NCI-H345 (cell line): ENCODE measurements at places on chromosomes 1 and 21.
A peak's percentile ranks its signal among the peaks of the same experiment; 100 is the strongest.

GRCh38 chr1:158155673-158156072 lies 25.0 kb upstream of the CD1D start:
- no peak for DNase-seq

DNA sequence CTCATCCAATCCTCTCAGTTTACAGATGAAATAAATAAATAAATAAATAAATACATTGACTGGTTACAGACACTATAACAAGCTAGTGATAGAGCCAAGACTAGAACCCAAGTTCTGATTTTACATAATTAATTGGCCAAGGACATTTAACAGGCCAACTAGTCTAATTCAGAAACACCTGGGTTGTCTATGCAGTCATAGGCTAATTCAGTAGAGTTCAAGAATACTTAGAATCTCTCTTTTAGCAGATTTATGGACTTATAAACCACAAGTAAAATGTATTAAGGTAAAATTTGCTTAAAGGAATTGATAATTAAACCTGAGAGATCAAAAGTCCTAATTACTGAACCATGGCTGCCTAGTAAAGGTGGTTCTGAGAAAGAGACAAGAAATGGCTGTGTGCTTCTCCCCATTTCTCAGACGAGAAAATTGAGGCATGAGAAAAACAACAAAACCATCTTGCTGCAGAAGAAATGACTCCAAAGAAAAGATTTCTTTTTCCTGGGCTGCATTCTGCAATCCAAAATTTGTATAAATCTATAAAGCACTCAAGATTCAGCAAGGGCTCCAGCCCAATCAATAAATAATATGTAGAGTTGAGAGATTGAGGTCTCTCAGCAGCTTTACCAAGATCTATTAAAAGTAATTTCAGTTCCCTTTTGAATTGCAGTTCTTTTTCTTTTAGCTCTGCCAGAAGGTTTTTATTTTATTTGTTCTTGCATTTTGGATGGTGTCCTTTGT lies 98.3 kb downstream of the DUSP10 start:
- no peak for DNase-seq

DNA sequence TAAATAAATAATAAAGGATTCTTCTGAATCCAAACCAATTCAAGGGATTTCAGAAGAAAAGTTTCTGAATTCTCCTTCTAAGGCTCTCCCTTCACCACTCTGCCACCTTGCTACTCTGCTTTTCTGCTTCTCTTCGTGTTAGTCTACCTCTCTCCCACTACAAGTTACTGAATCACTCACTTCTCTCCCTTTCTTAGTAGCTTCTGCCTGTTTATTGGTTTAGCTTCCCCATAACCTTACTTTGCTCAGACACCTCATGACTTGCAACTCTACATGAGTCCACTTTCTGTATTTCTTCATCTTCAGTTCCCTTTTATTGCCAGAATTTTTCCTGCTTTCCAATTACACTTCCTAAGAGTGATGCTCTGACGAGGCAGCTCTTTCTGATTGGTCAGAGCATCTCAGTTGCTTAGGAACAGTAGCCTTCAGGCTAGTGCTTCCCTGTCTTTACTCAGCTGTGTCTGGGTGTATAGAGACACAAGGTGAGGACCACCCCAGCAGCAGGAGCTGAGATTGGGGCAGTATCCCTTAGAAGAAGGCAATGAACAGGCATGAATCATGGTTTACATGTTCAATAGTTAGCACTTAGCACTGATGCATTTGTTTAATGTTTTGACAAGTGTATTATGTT lies 144.6 kb downstream of the SLC30A10 start:
- DNase-seq: no peak

- peak; percentile 21 for DNase-seq
These were observed 2.2 kb downstream of the ZNF436 start for GRCh38 chr1:23367451-23367790.

- no peak for DNase-seq
These were observed 13.1 kb upstream of the USP1 start for GRCh38 chr1:62423580-62424242.

DNA sequence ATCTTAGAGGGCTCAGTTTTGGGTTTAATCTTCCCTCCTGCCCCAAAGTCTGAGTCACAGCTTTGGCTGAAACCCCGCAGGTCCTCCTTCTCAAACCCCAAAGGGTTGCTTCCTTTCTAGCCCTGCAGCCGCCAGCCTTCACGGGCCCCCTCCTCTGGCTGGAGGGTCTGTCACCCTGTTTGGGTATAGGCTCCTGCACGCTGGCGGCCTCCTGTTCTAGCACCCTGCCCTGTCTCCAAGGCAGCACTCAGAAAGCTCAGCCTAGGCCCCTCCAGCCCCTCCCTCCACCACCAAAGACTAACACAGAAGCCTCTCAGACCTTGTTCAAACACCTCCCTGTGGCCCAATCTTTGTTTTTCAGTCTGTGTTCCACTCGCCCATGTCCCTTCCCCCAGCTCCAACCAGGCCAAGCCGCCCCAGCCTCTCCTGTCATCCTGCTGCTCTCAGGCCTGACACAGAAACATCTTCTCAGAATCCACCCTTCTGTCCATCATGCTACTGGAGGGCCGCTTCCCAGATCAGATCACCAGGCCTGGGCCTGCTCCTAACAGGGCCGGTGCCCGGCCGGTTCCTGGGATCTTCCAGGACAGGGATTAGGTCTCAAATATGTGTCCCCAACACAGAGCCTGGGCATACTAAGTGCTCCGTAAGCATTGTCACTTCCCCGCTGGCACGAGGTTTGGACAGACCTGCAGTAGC lies 35.6 kb downstream of the HTR6 start:
- DNase-seq: no peak

GRCh38 chr1:230157420-230158390 lies 90.7 kb downstream of the GALNT2 start:
- peak; percentile 81 for DNase-seq

DNA sequence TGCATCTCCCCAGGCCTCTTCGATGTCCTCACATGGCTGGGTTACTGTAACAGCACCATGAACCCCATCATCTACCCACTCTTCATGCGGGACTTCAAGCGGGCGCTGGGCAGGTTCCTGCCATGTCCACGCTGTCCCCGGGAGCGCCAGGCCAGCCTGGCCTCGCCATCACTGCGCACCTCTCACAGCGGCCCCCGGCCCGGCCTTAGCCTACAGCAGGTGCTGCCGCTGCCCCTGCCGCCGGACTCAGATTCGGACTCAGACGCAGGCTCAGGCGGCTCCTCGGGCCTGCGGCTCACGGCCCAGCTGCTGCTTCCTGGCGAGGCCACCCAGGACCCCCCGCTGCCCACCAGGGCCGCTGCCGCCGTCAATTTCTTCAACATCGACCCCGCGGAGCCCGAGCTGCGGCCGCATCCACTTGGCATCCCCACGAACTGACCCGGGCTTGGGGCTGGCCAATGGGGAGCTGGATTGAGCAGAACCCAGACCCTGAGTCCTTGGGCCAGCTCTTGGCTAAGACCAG lies 14.3 kb downstream of the HTR6 start:
- DNase-seq: no peak

DNA sequence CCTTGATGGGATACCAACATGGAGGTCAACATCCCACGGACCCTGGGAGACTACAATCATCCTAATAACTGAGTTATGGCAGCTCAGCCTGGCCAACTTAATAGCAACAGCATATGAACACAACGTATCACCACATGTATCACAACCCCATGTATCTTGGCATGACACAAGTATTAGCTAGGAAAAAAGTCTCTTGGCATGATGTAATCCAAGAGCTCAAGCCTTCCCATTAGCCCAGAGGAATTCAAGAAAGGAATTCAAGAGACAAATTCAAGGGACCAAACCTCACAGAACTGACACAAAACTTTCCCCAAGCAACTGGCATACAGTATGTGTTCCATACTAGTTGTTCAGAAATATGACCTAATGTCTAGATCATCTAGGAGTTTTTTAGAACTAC lies 100.9 kb upstream of the HMGB4 start:
- DNase-seq: no peak

- peak; percentile 78 for DNase-seq
These were observed 129.1 kb upstream of the HOOK1 start for GRCh38 chr1:59685666-59686065.
